ENCODE measurements at places on chromosomes 3 and 15. TPM values are rescaled to one million over a fixed set of nuclear protein-coding genes. Genes with fewer than 3 reads are reported as not detected.
A peak's percentile ranks its signal among the peaks of the same experiment; 100 is the strongest.

The BNC1 gene
- 8.7 TPM for total RNA-seq

- no peak for DNase-seq
- no peaks in the 10 kb centered on the region for H3K36me3 ChIP-seq
- H3K4me1 ChIP-seq, result no peaks in the 10 kb centered on the region
- H3K27me3 ChIP-seq, result no peaks in the 10 kb centered on the region
These were observed 15.4 kb upstream of the ATP2C1 start for GRCh38 chr3:130878464-130878863.

The STAG1 gene
- 41.7 TPM for total RNA-seq

DNA sequence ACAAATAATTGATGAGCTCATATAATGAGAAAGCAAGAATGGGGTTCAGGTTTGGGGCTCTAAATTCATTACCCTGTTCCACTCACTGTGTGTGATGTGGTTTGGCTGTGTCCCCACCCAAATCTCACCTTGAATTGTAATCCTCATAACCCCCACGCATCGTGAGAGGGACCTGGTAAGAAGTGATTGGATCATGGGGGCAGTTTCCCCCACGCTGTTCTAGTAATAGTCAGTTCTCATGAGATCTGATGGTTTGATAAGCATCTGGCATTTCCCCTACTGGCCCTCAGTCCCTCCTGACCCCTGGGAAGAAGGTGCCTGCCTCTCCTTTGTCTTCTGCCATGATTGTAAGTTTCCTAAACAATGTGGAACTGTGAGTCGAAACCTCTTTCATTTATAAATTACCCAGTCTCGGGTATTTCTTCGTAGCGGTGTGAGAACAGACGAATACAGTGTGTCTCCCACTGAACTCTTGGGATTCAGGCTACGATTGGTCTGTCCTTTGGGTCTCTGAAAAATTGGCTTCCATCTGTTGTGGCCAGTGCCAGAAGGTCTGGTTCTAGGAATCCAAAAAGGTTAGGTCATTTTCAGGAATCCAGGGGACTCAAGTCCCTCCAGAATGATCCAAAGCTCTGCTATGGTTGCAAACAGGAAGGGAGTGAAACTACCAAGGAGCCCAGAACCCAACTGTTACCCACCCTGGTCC is 87.7 kb downstream of the XXYLT1 start:
- no peak overlapping the region for H3K27ac ChIP-seq
- 0 out of 2 replicates have a peak overlapping the region, but pooled peaks have one; percentile 48 for H3K4me3 ChIP-seq
- no peaks in the 10 kb centered on the region for H3K27me3 ChIP-seq
- no peaks in the 10 kb centered on the region for H3K36me3 ChIP-seq
- DNase-seq, result no peak
- peaks cover 34% of the 10 kb centered on the region for H3K4me1 ChIP-seq

The MANF gene
- total RNA-seq, result 61.2 TPM

The TMEM212 gene
- total RNA-seq, result not detected

- DNase-seq, result no peak
- H3K4me3 ChIP-seq, result no peak overlapping the region
- H3K27ac ChIP-seq, result no peak overlapping the region
- no peaks in the 10 kb centered on the region for H3K36me3 ChIP-seq
These were observed 1.1 kb upstream of the DNAJC13 start for GRCh38 chr3:132416161-132416560.

The IGSF11 gene
- total RNA-seq, result not detected

- no peak overlapping the region for H3K4me3 ChIP-seq
- DNase-seq, result no peak
- peaks cover 10% of the 10 kb centered on the region for H3K27me3 ChIP-seq
- H3K36me3 ChIP-seq, result no peaks in the 10 kb centered on the region
- H3K4me1 ChIP-seq, result no peaks in the 10 kb centered on the region
These were observed 71.4 kb upstream of the RASGRF1 start for GRCh38 chr15:79161837-79162508.

- no peaks in the 10 kb centered on the region for H3K4me1 ChIP-seq
- H3K4me3 ChIP-seq, result no peak overlapping the region
- H3K27me3 ChIP-seq, result no peaks in the 10 kb centered on the region
- no peak for DNase-seq
These were observed 283.1 kb downstream of the XXYLT1 start for GRCh38 chr3:194987571-194988494.

The REC114 gene
- total RNA-seq, result not detected

DNA sequence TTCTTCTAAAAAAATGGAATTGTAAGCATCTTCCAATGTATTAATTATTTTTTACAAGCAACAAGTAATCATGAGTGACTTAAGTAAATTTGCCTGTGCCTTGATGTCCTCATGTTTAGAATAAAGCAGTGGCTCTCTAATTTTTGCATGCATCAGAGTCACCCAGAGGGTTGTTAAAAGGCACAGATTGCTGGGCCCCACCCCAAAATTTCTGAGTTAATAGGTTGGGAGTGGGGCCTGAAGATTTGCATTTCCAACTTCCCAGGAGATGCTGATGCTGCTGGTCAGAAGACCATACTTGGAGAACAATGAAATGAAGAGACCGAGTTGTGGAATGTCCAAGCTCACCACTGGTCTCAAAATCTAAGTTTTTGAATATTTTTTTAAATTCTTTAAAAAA is 70.2 kb downstream of the ARHGAP31 start:
- DNase-seq, result no peak
- H3K4me1 ChIP-seq, result no peaks in the 10 kb centered on the region
- H3K27me3 ChIP-seq, result no peaks in the 10 kb centered on the region
- no peak overlapping the region for H3K4me3 ChIP-seq

- H3K27me3 ChIP-seq, result no peaks in the 10 kb centered on the region
- no peak overlapping the region for H3K4me3 ChIP-seq
- peak overlapping the region; percentile 70 for H3K27ac ChIP-seq
- no peaks in the 10 kb centered on the region for H3K36me3 ChIP-seq
- peaks cover 44% of the 10 kb centered on the region for H3K4me1 ChIP-seq
These were observed 55.8 kb upstream of the VILL start for GRCh38 chr3:37934631-37935289.

The PLD1 gene
- total RNA-seq, result 1.8 TPM

The PHC3 gene
- 17.5 TPM for total RNA-seq

DNA sequence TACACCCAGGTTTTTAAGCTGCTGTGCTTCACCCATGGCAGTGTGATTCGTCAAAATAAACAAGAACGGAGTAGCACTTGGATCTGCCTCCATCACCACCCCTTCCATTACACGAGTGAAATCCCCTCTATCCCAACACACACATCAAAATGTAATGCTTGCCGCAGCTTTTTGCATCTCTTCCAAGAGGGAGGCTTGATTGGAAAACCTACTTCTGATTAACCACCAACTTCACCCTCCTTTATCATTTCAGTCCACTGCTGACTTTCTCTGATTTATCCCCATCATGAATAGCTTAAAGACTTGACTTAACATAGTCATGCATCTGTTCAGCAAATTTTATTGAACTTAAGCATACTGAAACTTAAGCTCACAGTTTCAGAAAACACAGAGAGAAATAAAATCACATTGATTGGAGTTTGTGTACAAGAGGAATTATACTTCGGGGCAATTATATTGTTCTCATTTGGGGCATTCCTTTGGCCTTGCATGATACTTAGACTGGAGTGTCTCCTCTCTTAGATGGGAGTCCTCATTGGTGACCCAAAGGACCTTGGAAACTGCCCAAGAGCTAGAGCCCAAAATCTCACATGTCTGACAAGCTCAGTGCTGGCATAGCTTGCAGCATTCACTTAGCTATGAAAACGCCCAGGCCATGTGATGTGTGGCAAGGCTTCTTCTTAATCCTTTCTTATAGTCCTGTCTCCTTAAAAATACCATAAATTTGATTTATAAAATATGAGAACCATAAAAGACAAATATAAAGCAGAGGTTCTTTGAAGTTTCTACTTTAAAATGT is 124.3 kb upstream of the UMPS start:
- H3K4me1 ChIP-seq, result peaks cover 9% of the 10 kb centered on the region
- H3K27ac ChIP-seq, result no peak overlapping the region
- no peaks in the 10 kb centered on the region for H3K36me3 ChIP-seq
- DNase-seq, result no peak

- no peak overlapping the region for H3K27ac ChIP-seq
- H3K36me3 ChIP-seq, result no peaks in the 10 kb centered on the region
- H3K4me1 ChIP-seq, result no peaks in the 10 kb centered on the region
- H3K27me3 ChIP-seq, result no peaks in the 10 kb centered on the region
- no peak overlapping the region for H3K4me3 ChIP-seq
- no peak for DNase-seq
These were observed 117.8 kb downstream of the DOCK3 start for GRCh38 chr3:50792568-50792967.

DNA sequence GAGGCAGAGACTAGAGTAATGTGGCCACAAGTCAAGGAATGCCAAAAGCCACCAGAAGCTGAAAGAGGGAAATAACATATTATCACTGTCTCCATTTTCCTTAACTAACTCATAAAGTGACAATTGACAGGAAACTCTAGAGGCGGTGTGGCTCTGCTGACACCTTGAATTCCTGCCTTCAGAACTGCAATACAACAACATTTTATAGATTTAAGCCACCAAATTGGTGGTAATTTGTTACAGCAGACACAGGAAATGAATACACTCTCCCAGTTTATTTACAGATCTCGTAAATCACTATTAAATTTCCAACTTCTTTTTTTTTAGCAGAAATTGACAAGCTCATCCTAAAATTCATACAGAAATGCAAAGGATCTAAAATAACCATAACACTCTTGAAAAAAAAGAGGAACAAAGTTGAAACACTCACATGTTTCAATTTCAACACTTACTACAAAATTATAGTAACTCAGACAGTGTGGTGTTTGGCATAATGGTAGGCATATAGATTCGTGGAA is 449.9 kb downstream of the OTOL1 start:
- no peak overlapping the region for H3K4me3 ChIP-seq
- no peak overlapping the region for H3K27ac ChIP-seq
- DNase-seq, result no peak

- H3K4me1 ChIP-seq, result peaks cover 21% of the 10 kb centered on the region
- H3K36me3 ChIP-seq, result no peaks in the 10 kb centered on the region
- DNase-seq, result peak; percentile 52
- H3K27me3 ChIP-seq, result no peaks in the 10 kb centered on the region
- no peak overlapping the region for H3K4me3 ChIP-seq
- H3K27ac ChIP-seq, result no peak overlapping the region
These were observed 109.4 kb upstream of the MBNL1 start for GRCh38 chr3:152159328-152159727.

The TMEM207 gene
- total RNA-seq, result not detected

GRCh38 chr15:69508659-69509058 is 56.0 kb downstream of the RPLP1 start:
- H3K27me3 ChIP-seq, result peaks cover 4% of the 10 kb centered on the region
- peaks cover 5% of the 10 kb centered on the region for H3K4me1 ChIP-seq
- H3K36me3 ChIP-seq, result no peaks in the 10 kb centered on the region

DNA sequence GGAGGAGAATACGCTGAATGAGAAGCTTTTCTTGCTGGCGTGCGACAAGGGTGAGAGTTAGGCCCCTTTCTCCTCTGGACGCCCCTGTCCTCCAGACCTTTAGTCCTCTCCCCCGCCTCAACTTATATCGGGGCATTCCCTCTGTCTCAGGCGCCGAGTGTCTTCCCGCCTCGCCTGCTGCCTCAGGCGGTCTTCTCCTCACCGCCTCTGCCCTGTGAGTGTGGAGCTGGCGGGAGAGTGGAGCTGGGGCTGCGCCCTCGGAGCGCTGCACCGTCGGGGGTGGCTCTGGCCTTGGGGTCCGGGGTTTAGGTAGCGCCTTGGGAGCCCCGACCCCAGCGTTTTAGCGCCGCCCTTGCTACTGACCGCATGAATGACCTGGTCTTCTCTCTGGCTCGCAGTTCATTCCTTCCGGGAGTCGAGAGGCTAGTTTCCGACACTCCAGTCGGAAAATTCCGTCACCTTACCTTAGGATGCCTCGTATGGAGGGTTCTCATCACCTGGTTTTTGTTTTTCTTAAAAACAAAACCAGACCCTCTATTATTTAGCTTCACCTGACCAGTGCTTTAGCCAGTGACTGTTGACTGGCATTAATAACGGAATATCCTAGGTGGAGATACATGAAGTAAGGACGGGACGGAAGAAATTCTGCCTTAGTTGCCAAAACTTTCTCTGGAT is 985 bp downstream of the TRPC1 start:
- H3K27me3 ChIP-seq, result no peaks in the 10 kb centered on the region
- H3K27ac ChIP-seq, result peak overlapping the region; percentile 87
- H3K4me3 ChIP-seq, result peak overlapping the region; percentile 84
- H3K36me3 ChIP-seq, result peaks cover 5% of the 10 kb centered on the region
- H3K4me1 ChIP-seq, result peaks cover 9% of the 10 kb centered on the region

DNA sequence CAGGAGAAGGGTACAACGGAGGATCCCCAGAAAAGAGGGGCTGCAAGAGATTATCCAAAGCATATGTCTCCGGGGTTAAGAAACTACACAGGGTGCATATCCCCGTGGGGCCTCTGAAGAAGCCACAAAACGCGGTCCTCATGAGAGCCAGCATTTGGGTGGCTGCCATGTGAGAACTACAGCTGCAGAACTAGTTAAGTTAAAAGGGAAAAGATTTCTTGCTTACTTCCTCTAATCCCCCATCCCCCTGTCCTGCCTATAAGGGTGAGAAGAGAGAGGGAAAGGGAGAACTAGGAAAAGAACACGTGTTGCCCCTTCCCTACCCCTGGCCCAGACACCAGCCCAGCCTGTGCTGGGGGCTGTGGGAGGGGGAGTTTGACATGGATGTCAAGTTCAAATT is 70.4 kb upstream of the PCSK6 start:
- no peaks in the 10 kb centered on the region for H3K27me3 ChIP-seq
- no peak overlapping the region for H3K27ac ChIP-seq
- no peak for DNase-seq

The UTS2B gene
- 0.22 TPM for total RNA-seq

- peak overlapping the region; percentile 53 for H3K27ac ChIP-seq
- no peaks in the 10 kb centered on the region for H3K36me3 ChIP-seq
- peak; percentile 97 for DNase-seq
- no peaks in the 10 kb centered on the region for H3K27me3 ChIP-seq
- 0 out of 2 replicates have a peak overlapping the region, but pooled peaks have one; percentile 12 for H3K4me3 ChIP-seq
These were observed 27.6 kb downstream of the PLXNB1 start for GRCh38 chr3:48402281-48402732.

- no peaks in the 10 kb centered on the region for H3K27me3 ChIP-seq
- H3K4me1 ChIP-seq, result peaks cover 23% of the 10 kb centered on the region
- DNase-seq, result no peak
These were observed 16.6 kb upstream of the KY start for GRCh38 chr3:134667406-134667805.

GRCh38 chr3:48466386-48467109 is 20.0 kb downstream of the ATRIP start:
- H3K27ac ChIP-seq, result peak overlapping the region; percentile 99
- peak; percentile 42 for DNase-seq
- no peaks in the 10 kb centered on the region for H3K27me3 ChIP-seq
- H3K4me1 ChIP-seq, result peaks cover 25% of the 10 kb centered on the region

DNA sequence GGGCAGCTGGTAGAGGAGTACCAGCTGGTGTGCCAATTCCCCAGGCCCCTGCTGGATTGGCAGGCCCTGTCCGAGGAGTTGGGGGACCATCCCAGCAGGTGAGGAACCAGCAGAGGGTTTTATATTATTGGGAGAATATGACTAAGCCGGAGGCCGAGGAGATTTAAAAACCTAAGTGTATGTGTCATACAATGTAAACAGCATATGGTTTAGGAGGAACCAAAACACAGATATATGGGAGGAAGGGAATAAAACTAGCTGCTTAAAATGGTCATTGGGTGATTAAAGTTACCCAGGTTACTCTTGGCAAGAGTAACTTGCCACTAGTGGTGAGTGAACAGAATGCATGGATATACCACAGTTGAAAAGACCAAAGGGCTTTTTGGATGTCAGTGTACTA is 22.1 kb downstream of the SNRPN start:
- no peaks in the 10 kb centered on the region for H3K4me1 ChIP-seq
- H3K36me3 ChIP-seq, result no peaks in the 10 kb centered on the region
- DNase-seq, result no peak
- H3K4me3 ChIP-seq, result no peak overlapping the region
- H3K27ac ChIP-seq, result no peak overlapping the region

Measured in GM23248 (cell line).